ENCODE measurements at places on chromosomes 13 and 19. TPM values are rescaled to one million over a fixed set of nuclear protein-coding genes. Genes with fewer than 3 reads are reported as not detected.
A peak's percentile ranks its signal among the peaks of the same experiment; 100 is the strongest.

POLR1G gene
- total RNA-seq = 10.2 TPM

- H3K4me3 ChIP-seq = no peak overlapping the region
- H3K36me3 ChIP-seq = no peaks in the 10 kb centered on the region
- DNase-seq = no peak
- no peaks in the 10 kb centered on the region for H3K27me3 ChIP-seq
- H3K27ac ChIP-seq = no peak overlapping the region
- no peaks in the 10 kb centered on the region for H3K4me1 ChIP-seq
Observed at GRCh38 chr13:94947965-94948371, 235.6 kb upstream of the SOX21 start.

GRCh38 chr19:50490991-50491472 lies 14.4 kb upstream of the GARIN5A start:
- no peaks in the 10 kb centered on the region for H3K36me3 ChIP-seq
- no peak overlapping the region for H3K4me3 ChIP-seq
- no peaks in the 10 kb centered on the region for H3K27me3 ChIP-seq
- H3K27ac ChIP-seq = no peak overlapping the region

DNA sequence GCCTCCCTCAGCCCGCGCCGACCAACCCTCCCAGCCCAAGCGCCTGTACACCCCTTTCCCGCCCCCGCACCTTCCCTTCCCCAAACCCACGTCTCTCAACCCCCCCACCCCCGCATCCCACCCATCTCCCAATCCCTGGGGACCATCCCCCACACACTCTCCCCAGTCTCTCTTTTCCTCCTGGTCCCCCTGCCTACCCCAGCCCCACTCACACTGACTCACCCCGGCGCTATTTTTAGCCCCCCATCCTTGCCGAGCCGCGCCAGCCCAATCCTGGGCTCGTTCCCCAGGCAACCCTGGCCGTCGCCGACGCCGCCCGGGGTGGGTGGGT lies 11.7 kb downstream of the CIC start:
- H3K36me3 ChIP-seq = no peaks in the 10 kb centered on the region
- peaks cover 73% of the 10 kb centered on the region for H3K4me1 ChIP-seq
- H3K4me3 ChIP-seq = peak overlapping the region; percentile 78

- no peak overlapping the region for H3K27ac ChIP-seq
- no peak for DNase-seq
- no peaks in the 10 kb centered on the region for H3K27me3 ChIP-seq
- no peaks in the 10 kb centered on the region for H3K36me3 ChIP-seq
- no peak overlapping the region for H3K4me3 ChIP-seq
- H3K4me1 ChIP-seq = no peaks in the 10 kb centered on the region
Observed at GRCh38 chr13:75404726-75405125, 77.2 kb downstream of the TBC1D4 start.

All from testis (tissue), 5 donors.